ENCODE measurements at places on chromosomes 16 and 17.

DNA sequence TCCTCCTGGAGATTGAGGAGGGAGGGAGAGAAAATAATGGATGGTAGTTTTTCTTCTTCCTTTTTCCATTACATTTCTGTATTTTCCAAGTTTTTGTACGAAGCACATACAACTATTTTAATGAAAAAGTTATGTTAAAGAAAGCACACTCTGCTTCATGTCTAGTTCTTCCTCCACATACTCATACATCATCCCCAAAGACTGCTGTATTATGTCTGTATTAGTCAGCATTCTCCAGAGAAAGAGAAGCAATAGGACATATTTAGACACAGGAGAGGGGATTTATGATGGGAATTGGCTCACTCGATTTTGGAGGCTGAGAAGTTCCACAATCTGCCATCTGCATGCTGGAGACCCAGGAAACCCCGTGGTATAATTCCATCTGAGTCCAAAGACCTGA lies 10.1 kb upstream of the ACSM2A start:
- DNase-seq, result no peak

GRCh38 chr16:88940862-88941817 lies 35.9 kb downstream of the CBFA2T3 start:
- no peak for DNase-seq

DNA sequence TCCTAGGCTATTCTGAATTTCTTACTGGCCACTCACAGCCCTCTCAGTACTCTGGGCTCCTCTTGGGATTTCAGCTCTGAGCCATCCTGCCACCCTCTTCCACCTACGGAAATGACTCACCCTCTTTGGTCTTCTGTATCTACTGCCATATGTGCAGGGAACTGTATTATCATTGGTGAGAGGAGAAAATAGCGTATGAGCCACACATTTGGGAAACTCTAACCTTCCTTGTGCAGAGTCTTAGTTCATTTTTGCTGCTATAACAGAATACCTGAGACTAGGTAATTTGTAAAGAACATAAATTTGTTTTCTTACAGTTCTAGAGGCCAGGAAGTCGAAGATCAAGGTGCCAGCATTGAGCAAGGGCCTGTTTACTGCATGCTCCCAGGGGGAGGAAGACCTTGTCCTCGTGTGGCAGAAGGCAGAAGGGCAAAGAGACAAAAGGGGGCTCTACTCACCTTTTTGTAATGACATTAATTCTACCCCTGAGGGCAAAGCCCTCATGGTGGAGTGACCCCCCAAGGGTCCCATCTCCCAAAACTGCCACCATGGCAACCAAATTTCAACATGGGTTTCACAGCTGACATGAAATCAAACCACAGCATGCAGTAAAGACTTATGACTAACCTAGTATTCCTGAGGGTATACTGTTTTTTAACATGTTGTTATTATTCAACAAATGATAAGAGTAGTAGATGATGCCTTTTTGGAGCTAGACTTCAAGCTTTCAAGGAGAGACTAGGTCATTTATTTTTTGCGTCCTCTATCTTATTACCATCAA lies 191.8 kb downstream of the PRKCA start:
- DNase-seq, result no peak

GRCh38 chr16:81697616-81698309 lies 81.3 kb upstream of the PLCG2 start:
- no peak for DNase-seq

All from NCI-H510A treated with DMSO at 0.1 percent for 48 hours (cell line).